ENCODE measurements at places on chromosomes 11 and 22.

DNA sequence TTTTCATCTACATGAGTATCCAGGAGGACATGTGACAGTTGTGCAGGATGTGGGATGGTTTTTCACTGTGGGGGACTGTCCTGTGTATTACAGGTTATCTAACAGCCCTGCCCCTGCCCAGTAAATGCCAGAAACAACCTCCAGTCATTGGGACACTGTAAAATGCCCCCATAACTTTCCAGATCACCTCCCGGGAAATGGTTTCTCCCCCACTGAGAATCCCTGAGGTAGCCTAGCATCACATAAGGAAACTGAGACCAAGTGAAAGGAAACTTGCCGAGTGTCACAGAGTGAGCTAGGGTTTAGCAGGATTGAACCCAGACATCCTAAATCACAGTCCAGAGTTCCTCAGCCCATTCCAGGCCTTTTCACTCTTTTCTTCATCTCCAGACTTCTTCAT, 48.3 kb upstream of the SLC6A5 start:
- DNase-seq: no peak

DNA sequence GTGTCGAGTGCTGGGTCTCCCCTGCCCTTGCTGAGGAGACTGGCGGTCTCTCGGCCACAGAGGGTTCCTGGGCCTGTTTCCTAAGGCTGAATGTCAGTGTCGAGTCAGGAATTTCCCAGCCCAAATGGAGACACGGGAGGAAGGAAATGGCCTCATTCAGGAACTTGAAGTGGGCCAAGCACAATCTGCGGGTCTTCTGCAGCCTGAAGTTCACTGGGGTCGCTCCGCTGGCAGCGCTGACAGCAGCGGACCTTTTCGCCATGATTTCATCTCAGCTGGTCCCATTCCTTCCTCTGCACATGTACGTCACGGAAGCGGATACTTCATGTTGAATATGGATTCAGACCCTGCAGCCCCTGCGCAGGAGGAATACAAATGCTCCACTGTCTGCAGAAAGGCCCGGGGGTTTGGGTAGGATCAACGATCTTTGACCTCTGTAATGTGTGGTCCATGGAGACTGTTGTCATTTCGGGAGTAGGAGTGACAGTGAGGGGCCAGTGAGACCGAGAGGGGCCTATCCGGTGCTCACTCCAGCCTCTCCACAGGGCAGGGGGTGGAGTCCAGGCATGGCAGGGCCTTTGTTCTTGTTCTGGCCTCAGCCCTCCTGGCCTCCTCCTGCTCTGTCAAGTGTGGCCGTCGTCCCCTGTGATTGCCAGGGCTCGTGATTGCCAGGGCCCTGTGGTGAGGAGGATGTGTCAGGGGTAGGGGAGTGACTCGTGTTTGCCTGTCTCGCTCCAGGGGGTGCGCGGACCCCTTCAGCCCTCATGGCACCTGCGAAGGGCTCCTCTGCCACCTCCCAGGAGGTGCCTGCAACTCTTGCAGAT, 402.3 kb downstream of the TBC1D22A start:
- no peak for DNase-seq

DNA sequence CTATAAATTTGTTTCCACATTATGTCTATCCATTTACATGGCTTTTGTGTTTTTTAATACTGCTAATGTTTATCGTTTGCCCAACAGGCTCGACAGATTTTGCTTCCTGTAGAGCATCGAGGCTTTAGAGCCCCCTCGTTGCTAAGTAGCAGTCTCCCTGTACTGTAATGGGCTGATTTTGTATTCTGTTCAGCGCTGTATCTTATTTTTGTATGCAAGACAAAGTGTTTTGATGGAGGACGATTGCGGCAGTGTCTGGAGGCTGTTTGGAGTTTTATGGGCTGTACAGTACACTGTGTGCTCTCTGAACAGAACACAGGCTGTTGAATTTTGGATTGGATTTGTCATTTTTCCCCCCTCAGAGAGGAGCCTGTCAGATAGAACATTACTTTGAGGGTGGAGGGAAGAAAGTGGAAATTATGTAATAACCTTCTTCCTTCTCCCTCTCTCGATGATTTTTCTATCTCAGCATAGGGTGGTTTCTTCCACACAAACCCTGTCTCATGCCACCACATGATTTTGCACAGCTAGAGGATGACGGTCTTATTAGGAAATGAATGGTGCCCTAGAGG, 104.4 kb downstream of the ZBTB16 start:
- no peak for DNase-seq

- no peak for DNase-seq
These were observed 12.2 kb upstream of the DCHS1 start for GRCh38 chr11:6667733-6668374.

GRCh38 chr11:119361056-119361787, 14.7 kb upstream of the MFRP start:
- DNase-seq: no peak

DNA sequence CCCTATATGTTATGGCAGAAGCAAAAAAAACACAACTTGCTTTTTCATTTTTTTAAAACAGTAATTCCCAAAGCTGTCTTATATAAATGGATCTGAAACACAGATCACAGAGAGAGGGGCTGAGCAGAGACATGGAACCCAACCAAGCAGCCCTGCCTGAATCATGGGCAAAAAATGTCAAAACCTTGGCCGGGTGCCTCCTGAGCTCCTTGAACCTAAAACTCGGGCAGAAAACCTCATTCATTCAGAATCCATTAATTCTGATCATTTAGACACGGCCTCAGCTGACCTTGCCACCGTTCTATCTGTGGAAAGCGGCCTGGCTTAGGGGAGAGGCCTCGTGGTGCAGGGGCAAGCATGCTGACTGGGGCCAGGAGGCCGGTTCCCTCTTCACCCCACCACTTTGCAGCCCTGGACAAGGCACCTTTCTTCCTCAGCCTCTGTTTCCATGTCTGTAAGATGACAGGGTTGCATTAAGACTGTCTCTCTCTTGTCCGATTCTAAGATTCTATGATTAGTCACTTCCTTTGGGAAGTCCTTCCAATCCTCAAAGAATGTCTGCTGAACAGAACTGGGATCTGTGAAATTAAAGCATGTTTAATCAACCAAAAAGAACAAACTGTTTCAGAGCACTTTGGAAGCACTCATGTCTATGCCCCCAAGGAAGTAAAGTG, 26.0 kb downstream of the TENM4 start:
- DNase-seq: no peak
